Endothelial cell of coronary artery (primary cell): ENCODE measurements at places on chromosomes 6 and 20. TPM values are rescaled to one million over a fixed set of nuclear protein-coding genes. Genes with fewer than 3 reads are reported as not detected.

Gene KCNK16
- total RNA-seq = not detected in 2 replicates

Gene C6orf141
- 11.3 and 13.1 TPM in 2 replicates for total RNA-seq

Gene MROH8
- 0.38 and 0.45 TPM in 2 replicates for total RNA-seq

Gene ESF1
- 15.6 and 16.8 TPM in 2 replicates for total RNA-seq

Gene MYLK4
- 0.36 and 0.38 TPM in 2 replicates for total RNA-seq

Gene SRMS
- total RNA-seq = not detected in 2 replicates
